ENCODE measurements at places on chromosomes 16 and 17.

- no peak for DNase-seq
Measured at GRCh38 chr16:73846007-73846330, 450.6 kb upstream of the PSMD7 start.

DNA sequence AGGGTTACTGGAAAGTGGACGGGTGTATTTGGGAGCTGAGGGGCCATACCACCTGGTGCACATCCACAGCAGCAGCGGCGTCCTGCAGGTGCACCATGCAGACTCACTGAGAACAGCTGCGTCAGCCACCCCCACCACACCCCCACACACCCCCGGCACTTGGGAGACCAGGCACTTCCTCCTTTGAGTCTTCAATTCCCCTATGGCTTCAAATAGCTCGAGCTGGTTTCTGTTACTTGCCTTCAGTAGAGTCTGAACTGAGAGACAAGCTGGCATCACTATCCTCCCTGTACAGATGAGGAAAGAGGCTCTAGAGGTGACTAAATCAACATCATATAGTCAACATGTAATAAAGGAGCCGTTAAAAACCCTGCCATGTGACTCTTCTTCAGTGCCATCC is 15.4 kb downstream of the CUEDC1 start:
- no peak for DNase-seq

DNA sequence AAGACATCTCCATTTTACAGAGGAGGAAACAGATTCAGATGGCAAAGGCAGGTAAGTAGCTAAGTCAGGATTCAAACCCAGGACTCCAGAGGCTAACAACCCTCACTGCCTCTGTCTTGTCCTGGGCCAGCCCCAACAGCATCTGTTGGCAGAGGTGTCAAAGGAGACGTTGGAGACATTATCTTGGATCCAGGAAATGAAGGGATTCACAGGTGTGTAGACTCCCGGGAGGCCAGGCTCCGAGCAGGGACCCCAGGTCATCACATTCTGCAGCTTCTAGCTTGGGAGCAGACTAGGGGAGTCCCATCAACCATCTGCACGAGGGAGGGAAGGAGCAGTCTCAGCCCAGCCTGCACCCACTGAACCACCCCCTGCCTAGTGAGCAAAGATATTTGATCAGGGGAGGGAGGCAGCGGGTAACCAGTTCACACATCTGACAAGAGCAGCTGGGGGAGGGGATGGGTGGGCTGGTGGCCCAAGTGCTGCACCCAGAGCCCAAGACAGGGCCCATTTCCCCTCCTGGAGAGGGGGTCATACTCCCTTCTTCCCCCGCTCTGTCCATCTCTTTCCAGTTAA is 1.0 kb upstream of the B9D1 start:
- no peak for DNase-seq

GRCh38 chr16:66520406-66521170 is 29.3 kb downstream of the TK2 start:
- DNase-seq = no peak

- no peak for DNase-seq
Measured at GRCh38 chr16:50809561-50809960, 67.7 kb downstream of the CYLD start.

DNA sequence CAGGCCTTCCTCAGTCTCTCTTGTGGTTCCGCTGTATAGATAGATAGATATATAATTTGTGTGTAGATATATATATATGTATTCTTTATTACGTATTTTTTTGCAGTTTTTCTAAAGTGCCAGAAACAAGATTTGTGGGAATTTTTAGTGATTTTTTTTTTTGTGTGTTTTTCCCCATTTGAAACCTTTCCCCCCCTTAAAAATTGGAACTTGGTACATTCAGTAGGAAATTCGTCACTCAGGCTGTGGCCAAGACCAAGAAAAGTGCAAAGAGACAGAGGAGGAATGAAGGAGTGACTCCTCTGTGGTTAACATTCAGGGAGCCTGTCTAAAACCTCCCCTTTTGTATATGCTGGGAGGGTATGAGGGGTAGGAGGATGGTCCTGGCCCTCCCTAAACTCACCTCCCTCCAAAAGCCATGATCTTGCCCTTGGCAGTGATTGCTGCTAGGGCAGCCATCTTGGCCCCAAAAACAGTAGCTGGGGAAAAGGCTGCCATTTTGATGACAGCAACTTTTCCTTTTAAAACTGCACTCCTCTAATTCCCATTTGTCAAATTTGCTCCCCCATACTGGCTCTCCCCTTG is 15.2 kb downstream of the CHRNB1 start:
- DNase-seq = no peak

- DNase-seq = no peak
Measured at GRCh38 chr16:86355951-86356350, 154.4 kb upstream of the FOXF1 start.

GRCh38 chr17:74466828-74467184 is 372 bp downstream of the CD300A start:
- no peak for DNase-seq

- no peak for DNase-seq
Measured at GRCh38 chr17:33241390-33241789, 51.7 kb downstream of the ASIC2 start.

- DNase-seq = no peak
Measured at GRCh38 chr17:39349246-39349645, 52.2 kb downstream of the FBXL20 start.

- DNase-seq = no peak
Measured at GRCh38 chr17:737561-738113, 5.2 kb downstream of the TLCD3A start.

Measured in skin of body (tissue), 3 donors.